ENCODE measurements at places on chromosomes 5 and 9.

DNA sequence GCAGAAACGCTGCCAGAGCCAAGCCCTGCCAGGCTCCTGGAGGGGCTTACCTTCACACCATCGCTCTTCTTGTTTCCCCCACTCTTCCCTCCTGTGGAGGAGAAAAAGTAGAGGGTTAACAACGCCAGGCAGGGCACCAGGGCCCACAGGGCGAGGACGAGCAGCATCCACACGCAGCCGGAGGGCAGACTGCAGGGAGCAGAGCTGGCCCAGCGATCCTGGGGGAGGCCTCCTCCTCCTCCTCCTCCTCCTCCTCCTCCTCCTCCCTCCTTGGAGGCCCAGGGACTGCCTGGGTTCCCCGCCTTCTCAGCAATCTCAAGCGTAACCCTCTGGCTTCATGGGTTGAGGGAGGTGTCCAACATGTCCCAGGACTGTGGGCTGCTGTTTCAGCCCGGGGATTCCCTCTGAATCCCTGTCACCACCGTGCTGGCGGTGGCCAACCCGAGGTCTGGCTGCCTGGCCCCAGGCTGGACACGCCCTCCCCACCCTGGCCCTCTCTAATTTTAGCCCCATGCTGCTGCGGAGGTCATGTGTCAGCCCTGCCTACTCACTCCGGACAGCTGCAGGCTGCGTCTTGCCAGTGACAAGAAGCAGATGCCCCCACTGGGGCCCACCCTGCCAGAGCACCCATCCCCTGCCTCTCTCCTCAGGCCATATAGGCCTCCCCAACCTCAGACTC is 44.3 kb downstream of the CAMK2A start:
- no peak for DNase-seq

DNA sequence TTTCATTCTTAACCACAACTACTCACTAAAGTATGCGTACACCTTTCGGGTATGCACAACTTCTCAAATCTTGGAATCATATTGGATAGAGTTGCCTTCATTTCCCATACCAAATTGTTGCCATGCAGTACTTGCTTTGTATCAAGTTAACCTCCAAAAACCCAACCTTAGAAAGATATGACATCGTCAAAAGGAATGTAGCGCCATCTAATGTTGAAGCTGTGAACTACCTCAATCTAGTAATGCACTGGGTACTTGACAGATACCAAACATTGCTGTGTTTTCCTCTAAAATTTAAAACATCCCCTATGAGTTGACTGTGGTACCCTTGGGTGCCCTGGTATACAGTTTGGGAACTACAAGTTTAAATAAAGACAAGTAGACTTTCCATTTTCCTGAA is 318.4 kb downstream of the ARL15 start:
- no peak for DNase-seq

- DNase-seq: no peak
Observed at GRCh38 chr5:7873216-7873615, 4.3 kb downstream of the MTRR start.

DNA sequence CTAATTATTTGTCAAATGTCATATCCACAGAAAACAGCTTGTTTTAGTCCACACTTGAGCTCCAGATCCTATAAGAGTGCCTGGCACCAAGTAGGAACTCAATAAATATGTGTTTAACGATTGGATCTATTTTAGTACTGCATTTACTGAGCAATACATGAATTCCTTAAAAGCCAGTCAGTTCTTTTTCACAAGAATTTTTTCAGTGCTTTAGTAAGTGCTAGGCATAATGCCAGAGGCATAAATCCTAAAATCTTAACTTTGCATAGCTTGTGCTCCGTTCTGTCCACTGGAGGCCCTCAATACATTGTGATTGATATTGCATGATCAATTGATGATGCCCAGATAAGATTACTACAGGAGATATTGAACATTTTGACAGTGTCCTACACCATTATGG is 67.3 kb upstream of the PCSK5 start:
- no peak for DNase-seq

DNA sequence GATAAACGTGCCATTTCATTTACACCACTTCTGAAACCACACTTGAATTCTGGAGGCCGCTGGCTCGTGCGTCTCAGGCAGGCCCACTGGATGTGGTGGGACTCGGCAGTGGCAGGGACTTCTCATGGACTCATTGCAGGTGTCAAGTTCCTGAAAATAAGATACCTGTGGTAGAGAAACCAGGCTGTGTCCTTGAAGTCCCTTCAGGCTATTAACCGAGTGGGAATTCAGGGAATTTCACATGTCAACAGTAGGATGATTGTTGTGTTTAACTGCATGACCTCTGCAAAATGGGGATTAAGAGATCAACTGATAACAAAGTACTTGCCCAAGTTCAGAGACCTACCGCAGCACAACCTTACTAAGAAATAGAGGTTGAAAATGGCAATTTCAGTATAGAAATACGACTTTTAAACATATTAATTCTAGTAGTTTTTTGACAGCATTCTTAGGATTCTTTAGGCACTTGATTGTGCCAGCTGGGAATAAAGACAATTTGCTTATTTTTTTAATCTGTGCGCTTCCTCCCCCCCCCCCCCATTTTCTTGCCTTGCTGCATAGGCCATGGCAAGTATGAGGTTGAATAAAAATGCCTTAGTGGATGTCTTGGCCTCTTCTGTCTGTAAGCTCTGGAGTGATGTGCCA is 26.8 kb downstream of the TRIP13 start:
- no peak for DNase-seq

DNA sequence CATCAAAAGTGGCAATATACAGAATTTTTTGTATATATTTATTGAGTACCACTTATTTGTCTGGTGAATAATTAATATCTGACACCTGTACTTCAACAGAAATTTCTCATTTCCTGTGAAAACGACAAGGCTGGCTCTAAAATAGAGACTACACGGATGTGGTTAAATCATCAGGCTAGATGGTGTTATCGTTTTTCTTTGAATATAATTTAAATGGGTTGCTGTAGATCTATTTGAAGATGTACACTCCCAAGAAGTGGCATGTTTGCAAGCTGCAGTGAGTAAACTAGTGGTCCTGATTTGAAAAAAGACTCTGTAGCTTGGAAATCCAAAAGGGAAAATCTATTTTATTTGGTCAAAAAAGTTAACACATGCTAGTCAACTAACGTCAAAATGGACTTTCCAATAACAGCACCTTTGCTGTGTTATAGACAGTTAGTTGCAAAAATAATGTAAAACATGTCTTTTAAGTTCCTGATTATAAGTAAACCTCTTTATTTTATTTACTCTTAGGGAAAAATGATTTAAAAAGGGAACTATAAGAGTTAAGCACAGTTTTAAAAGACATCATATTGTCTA is 13.8 kb downstream of the ST8SIA4 start:
- no peak for DNase-seq

DNA sequence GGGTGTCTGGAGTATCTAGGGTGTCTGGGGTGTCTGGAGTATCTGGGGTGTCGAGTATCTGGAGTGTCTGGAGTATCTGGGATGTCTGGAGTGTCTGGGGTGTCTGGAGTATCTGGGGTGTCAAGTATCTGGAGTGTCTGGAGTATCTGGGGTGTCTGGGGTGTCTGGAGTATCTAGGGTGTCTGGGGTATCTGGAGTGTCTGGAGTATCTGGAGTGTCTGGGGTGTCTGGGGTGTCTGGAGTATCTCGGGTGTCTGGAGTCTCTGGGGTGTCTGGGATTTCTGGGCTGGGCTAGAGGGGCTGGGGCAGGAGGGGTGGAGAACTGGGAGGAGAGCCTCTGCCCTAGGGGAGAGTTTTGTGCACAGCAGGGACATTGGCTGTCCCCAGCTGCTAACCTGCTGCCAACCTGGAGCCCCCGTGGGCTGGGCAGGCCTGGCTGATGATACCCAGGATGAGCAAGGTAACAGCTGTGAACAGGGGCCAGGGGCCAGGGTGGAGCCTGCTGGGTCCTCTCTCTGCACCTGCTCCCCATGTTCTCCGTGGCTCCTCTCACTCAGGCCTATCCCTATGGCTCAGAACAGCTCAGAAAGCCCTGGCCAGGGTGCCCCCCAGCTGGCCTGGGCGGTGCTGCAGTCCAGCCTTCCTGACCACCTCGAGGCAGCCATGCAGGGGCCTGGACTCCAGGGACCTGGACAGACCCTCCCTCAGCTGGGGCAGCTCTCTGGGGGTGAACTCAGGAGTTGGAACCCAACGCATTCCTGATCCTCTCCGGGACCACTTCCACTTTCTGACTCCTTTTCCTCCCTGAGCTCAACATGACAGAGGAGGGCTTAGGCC is 29.9 kb downstream of the LHX3 start:
- DNase-seq: no peak

GRCh38 chr5:60568646-60569045 is 131.3 kb downstream of the DEPDC1B start:
- DNase-seq: no peak

DNA sequence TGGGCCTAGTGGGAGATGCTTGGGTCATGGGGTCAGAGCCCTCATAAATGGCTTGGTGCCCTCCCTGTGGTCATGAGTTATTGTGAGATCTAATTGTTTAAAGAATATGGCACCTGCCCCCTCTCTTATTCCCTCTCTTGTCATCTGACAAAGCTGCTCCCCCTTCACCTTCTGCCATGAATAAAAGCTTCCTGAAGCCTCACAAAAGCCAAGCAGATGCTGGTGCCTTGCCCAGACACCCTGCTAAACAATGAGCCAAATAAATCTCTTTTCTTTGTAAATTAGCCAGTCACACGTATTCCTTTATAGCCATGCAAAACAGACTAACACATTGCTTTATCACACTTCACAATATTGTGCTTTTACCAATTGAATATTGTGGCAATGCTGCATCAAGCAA is 82.8 kb upstream of the PDE4D start:
- DNase-seq: no peak

Data from neuronal stem cell (in vitro differentiated cells).